Fibroblast of skin of left quadriceps (primary cell): ENCODE measurements at places on chromosomes 12 and 14.

- DNase-seq: no peak
Measured at GRCh38 chr12:80222261-80222660, 122.9 kb downstream of the OTOGL start.

DNA sequence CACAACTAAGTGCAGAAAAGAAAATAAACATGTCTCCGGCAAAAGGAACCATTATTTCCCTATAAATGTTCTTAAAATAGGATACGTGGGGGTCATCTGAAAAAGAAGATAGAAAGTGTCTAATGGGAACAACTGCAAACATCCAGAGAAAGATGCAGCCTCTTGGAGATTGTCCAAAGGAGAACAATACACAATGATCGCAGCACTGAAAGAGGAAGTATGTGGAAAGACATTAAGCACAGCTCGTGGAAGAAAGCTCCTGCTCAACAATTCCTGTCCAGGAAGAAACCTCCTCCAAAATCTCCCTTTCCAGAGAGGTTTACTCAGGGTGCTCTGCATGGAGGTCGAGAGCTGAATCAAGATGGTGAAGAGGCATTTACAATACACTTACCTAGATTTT, 2.5 kb upstream of the LALBA start:
- no peak for DNase-seq

GRCh38 chr12:89181271-89181920, 170.9 kb downstream of the DUSP6 start:
- DNase-seq: peak; percentile 47

- no peak for DNase-seq
Measured at GRCh38 chr12:76595056-76595455, 35.5 kb upstream of the OSBPL8 start.

GRCh38 chr12:106044773-106045172, 94.0 kb downstream of the NUAK1 start:
- no peak for DNase-seq
